ENCODE measurements at places on chromosomes 3 and 15. TPM values are rescaled to one million over a fixed set of nuclear protein-coding genes. Genes with fewer than 3 reads are reported as not detected.

DNA sequence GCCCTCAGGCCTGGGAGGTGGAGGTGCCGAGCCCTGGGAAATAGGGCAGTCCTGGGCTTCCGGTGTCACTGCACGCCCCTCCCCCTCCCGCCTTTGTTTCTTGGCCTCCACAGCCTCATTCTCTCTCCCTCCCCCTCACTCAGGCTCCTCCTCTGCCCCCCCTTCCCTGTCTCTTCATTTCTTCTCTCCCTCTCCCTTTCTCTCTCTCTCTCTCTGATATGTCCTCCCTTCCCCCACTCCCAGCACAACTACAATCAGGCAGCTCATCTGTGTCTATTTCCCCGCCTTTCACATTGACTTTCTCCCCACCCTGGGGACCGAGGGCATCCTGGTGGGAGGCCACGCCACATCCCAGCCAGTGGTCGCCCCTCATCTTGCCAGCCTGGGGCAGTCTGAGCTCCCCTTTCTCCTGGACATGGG is 40.2 kb downstream of the IDH2 start:
- H3K27me3 ChIP-seq = no peaks in the 10 kb centered on the region
- H3K4me3 ChIP-seq = no peak overlapping the region
- peak; percentile 80 for DNase-seq

DNA sequence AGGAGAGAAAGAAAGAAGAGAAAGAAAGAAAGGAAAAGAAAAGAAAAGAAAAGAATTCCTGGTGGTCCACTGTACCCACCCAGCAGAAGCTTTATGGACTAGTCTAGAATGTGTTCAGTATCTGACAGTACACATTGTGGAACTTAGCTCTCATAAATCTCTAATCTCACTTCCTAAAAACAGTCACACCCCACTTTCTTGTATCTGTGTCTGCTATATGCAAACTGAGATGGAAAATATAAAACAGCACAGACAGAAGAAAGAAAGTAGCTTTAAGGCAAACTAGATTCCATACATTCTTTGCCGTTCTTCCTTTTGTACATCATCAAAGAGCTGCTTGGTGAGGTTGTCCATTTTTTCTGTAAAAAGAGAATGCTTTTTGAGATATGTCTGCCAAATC is 41.1 kb upstream of the GNB5 start:
- peaks cover 45% of the 10 kb centered on the region for H3K4me1 ChIP-seq
- H3K4me3 ChIP-seq = no peak overlapping the region
- no peak for DNase-seq
- no peak overlapping the region for H3K27ac ChIP-seq
- H3K36me3 ChIP-seq = no peaks in the 10 kb centered on the region

DNA sequence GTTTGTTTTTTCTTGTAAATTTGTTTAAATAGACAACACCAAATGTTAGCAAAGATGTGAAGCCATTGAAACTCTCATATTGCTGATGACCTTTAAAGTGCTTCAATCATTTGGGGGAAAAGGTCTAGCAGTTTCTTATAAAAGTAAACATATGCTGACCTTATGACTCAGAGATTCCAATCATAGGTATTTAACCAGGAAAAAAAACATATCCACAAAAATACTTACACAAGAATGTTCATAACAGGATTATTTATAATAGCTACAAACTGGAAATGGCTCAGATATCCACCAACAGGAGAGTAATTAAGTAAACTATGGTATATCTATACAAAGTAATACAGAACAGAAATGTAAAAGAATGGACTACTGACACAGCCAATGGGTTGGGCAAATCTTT is 27.1 kb upstream of the RORA start:
- peaks cover 11% of the 10 kb centered on the region for H3K27me3 ChIP-seq
- H3K4me3 ChIP-seq = no peak overlapping the region
- no peaks in the 10 kb centered on the region for H3K4me1 ChIP-seq
- H3K27ac ChIP-seq = no peak overlapping the region
- H3K36me3 ChIP-seq = no peaks in the 10 kb centered on the region

DNA sequence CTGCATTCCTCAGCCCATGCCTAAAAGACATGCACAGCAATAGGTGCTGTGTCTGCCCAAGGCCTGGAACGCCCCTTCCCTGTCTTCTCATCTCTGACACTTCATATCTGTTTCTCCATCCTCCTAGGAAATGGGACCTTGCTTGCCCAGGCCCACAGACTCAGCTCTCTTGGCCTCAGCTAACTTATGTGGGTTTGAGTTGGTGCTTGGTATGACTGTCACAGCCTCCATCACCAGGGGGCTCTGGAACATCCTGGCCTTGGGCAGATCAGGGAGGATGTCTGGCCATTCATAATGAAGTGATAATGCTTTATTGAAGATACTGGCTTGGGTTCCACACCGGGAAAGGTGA is 156.7 kb upstream of the SMAD3 start:
- DNase-seq = no peak
- H3K4me1 ChIP-seq = peaks cover 18% of the 10 kb centered on the region
- no peaks in the 10 kb centered on the region for H3K36me3 ChIP-seq

DNA sequence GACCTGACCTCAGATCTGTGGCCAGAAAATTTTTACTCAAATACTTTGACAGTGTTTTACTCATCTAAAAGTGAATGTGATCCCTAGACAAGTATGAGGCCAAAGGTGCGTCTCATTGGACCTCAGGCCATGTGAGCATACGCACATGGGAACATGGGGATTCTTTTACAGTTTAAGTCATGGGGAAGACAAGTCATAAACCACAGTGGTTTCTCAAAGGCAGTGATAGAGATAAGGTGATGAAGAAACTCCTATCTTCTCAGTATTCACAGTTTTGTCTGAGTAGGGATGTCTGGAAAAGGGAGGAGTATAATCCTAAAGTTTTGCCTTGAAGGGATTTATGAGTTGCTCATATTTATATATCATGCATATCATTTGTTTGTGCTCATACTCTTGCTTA is 173.8 kb downstream of the FNDC3B start:
- peaks cover 3% of the 10 kb centered on the region for H3K36me3 ChIP-seq
- no peak overlapping the region for H3K27ac ChIP-seq
- DNase-seq = peak; percentile 35
- no peaks in the 10 kb centered on the region for H3K27me3 ChIP-seq
- peaks cover 20% of the 10 kb centered on the region for H3K4me1 ChIP-seq

DNA sequence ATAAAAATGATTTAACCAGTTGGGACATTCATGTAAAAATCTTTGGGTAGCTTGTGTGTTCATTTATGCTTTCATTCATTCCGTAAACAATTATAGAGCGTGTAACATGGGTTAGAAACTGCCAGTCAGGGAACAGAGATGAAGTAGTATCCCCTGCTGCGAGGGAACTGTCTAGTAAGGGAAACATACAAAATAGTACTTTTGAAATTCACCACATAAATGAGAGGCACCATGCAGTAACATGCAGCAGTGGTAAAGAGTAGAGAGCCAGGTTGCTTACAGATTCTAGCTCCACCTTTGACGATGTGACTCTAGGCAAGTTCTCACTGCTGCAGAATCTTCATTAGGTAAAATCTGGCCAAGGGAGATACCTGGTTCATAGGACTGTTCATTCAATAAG is 938 bp downstream of the DZIP3 start:
- peaks cover 5% of the 10 kb centered on the region for H3K36me3 ChIP-seq
- no peaks in the 10 kb centered on the region for H3K27me3 ChIP-seq
- DNase-seq = no peak
- H3K27ac ChIP-seq = peak overlapping the region; percentile 97
- H3K4me1 ChIP-seq = peaks cover 33% of the 10 kb centered on the region

DNA sequence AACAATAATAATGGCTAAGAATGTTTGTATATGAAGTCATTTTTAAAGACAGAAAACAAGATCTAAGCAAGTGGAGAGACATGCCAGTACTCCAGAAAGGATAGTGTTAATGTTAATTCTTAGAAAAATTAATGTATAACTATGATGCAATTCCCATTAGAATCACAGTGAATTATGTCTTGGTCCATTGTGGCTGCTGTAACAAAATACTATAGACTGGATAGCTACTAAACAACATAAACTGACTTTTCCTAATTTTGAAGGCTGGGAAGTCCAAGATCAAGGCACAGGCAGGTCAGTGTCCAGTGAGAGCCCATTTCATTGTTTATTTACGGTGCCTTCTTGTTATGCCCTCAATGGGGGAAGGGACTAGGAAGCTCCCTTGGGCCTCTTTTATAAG is 32.7 kb upstream of the CSPG4 start:
- no peak for DNase-seq
- peaks cover 10% of the 10 kb centered on the region for H3K4me1 ChIP-seq
- H3K4me3 ChIP-seq = no peak overlapping the region
- H3K27me3 ChIP-seq = peaks cover 4% of the 10 kb centered on the region

DNA sequence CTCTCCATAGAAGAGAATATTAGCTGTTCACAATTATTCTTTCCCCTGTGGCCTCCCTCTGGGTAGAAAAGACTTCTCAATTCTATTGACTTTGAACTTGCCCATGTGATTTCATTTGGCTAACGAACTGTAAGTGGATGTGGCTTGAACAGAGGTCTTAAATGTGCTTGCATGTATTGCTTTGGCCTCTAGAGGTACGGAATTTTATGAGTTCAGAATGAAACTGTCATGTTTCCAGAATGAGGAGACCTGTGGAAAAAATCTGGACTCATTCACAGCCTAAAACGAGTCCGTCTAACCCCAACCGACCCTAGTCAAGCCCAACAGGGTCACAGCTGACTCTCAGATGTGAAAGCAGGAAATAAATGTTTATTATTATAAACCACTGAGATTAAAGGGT is 596.7 kb upstream of the UBE2E2 start:
- no peak for DNase-seq
- no peak overlapping the region for H3K4me3 ChIP-seq
- H3K27me3 ChIP-seq = no peaks in the 10 kb centered on the region
- H3K4me1 ChIP-seq = no peaks in the 10 kb centered on the region
- H3K27ac ChIP-seq = no peak overlapping the region

- H3K4me3 ChIP-seq = no peak overlapping the region
- H3K36me3 ChIP-seq = no peaks in the 10 kb centered on the region
- DNase-seq = no peak
- peaks cover 25% of the 10 kb centered on the region for H3K27me3 ChIP-seq
- no peak overlapping the region for H3K27ac ChIP-seq
Measured at GRCh38 chr3:186090901-186091300, 18.0 kb downstream of the ETV5 start.

- peaks cover 76% of the 10 kb centered on the region for H3K4me1 ChIP-seq
- H3K4me3 ChIP-seq = peak overlapping the region; percentile 27
- DNase-seq = no peak
- peaks cover 30% of the 10 kb centered on the region for H3K36me3 ChIP-seq
- H3K27me3 ChIP-seq = no peaks in the 10 kb centered on the region
- peak overlapping the region; percentile 83 for H3K27ac ChIP-seq
Measured at GRCh38 chr15:90597577-90597976, 67.9 kb downstream of the CRTC3 start.

DNA sequence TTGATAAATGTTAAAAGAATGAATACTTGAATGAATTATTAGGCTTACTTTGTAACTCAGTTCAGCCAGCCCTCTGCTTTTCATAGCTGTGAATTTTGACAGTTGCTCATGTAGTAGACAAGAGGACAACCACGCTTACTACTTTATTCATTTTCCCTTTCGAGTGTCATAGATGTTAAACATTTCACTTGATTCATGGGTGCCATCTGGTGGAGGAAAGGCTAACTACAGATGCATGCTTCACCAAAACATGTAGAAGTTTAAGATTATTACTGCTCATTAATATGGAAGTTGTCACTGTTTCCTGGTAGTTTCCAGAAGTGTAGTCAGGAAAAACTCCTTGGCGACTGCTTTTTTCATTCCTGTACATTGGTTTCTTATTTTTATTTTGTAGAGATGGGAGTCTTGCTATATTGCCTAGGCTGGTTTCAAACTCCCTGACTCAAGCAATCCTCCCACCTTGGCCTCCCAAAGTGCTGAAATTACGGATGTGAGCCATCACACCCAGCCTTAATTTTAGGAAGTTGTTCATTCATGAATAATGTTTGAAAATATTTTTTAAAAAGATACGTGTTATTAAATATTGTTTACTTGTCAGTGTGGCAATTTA is 163.2 kb downstream of the B3GALNT1 start:
- DNase-seq = peak; percentile 82
- H3K27ac ChIP-seq = no peak overlapping the region
- H3K4me1 ChIP-seq = peaks cover 2% of the 10 kb centered on the region
- no peaks in the 10 kb centered on the region for H3K27me3 ChIP-seq

- peaks cover 10% of the 10 kb centered on the region for H3K36me3 ChIP-seq
- no peaks in the 10 kb centered on the region for H3K4me1 ChIP-seq
- no peak for DNase-seq
- H3K4me3 ChIP-seq = no peak overlapping the region
- no peaks in the 10 kb centered on the region for H3K27me3 ChIP-seq
Measured at GRCh38 chr3:49519916-49520385, 34.3 kb upstream of the BSN start.

DNA sequence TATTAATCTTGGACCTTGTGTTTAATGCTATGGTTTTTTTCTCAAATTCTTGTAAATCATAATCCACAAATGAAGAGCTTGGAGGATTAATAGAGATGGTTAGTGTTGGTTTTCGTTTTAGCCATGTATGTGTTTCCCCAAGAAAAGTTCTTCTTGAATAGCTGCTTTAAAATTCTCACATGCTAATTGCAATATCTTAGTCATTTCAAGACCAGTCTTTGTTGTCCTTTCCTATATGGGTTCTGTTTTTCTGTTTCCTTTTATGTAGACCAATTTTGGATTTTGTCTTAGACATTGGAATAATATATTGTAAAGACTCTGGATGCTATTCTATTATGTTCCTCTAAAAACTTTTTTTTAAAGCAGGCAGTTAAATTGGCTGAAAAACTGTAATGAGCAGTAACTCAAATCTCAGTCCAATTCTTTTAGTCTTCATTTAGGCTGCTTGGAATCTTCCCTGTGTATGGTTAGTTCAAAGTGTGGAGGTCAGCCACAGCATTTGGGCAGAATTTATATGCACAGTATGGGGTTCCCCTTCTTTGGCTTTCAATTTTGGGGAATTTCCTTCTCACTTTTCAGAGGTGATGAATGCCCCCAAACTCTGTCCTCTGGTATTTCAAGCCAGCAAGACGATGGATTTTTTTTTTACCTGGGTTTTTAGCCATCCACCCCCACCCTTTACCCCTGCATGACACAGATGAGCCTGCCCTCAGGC is 39.1 kb upstream of the DNAJC13 start:
- no peak overlapping the region for H3K27ac ChIP-seq
- DNase-seq = no peak
- no peak overlapping the region for H3K4me3 ChIP-seq
- H3K4me1 ChIP-seq = no peaks in the 10 kb centered on the region
- H3K27me3 ChIP-seq = peaks cover 7% of the 10 kb centered on the region
- H3K36me3 ChIP-seq = no peaks in the 10 kb centered on the region

DNA sequence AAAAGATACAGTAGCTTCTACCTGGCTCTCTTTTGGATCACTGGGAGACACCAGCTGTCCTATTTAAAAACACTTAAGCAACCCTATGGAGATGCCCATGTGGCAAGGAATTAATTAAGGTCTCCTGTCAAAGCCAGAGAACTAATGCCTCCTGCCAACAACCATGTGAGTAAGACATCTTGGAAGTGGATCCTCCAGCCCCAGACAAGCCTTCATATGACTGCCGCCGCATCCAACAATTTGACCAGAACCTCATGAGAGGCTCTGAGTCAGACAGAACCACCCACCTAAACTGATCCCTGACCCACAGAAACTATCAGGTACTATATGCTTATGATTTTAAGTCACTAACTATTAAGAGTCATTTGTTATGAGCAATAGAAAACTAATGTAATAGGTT is 22.3 kb downstream of the IFT80 start:
- H3K27ac ChIP-seq = no peak overlapping the region
- DNase-seq = no peak
- H3K36me3 ChIP-seq = peaks cover 19% of the 10 kb centered on the region
- H3K4me3 ChIP-seq = no peak overlapping the region
- H3K4me1 ChIP-seq = peaks cover 4% of the 10 kb centered on the region

GOLGA6L6 gene
- total RNA-seq = not detected

RASGRF1 gene
- not detected for total RNA-seq

QTRT2 gene
- 31.3 TPM for total RNA-seq

GRAMD2A gene
- total RNA-seq = not detected

TEX55 gene
- total RNA-seq = not detected

GOLGA8S gene
- total RNA-seq = not detected

HACD2 gene
- total RNA-seq = 22.1 TPM

FILIP1L gene
- 0.11 TPM for total RNA-seq
